Mesothelial cell of epicardium (in vitro differentiated cells): ENCODE measurements at places on chromosomes 7 and 10.

GRCh38 chr7:132045481-132045980, 489.1 kb upstream of the PODXL start:
- no peak for DNase-seq

DNA sequence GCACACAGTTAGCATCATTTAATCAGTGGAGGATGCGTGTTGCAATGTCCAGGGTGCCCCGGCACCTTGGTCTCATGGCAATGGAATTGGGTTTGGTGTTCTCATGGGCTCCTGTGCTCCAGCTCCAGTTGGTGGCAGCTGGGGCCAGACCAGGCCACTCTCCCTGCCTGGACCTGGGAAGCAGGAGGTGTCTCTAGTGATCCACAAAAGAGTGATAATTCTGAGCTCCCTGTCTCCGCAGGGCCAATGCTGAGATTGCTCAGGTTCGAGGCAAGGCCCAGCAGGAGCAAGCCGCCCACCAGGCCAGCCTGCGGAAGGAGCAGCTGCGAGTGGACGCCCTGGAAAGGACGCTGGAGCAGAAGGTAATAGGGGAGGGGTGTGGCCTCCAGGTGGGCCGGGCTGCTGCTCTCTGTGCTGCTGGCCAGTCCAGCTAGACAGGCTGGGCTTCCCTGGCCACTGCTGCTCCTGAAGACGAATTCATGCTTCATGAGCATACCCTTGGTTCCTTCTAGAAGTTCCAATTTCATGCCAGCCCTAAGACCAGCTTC, 21.7 kb upstream of the BTBD16 start:
- DNase-seq: no peak

DNA sequence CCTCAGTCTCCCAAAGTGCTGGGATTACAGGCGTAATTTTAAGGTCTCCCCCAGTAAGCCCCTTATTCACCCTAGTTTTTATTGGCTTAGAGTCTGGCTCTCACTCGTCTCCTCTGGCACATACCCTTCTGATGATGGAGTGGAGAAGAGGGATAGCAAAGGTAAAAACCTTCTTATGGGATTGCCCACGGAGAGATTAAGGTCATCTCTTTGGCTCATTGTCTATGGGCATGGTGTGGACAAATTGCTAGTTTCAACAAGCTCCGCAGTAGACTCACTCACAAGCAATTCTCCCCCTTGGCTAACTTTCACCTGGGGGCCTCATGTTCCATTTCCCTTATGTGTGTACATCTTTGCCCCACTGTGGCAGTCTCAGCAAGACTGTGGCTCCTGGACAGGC, 22.4 kb upstream of the TSGA13 start:
- no peak for DNase-seq

DNA sequence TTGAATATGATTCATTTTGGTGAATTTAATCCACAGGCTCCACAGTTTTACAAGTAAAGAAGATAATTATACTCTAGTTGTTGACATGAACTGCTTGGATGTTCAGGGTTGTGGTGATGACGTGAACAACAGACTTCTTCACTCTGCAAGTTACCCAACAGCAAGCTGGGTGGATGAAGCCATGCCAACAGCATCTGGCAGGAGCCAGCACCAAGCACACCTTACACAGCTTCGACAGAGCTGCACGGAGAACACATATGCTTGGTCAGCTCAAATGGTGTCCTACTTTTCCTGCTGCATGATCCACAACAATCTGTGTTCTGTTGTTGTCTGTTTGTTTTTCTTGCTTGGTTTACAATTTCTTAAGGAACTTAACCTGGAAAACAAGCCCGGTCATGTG, 9.8 kb downstream of the NOD1 start:
- no peak for DNase-seq

DNA sequence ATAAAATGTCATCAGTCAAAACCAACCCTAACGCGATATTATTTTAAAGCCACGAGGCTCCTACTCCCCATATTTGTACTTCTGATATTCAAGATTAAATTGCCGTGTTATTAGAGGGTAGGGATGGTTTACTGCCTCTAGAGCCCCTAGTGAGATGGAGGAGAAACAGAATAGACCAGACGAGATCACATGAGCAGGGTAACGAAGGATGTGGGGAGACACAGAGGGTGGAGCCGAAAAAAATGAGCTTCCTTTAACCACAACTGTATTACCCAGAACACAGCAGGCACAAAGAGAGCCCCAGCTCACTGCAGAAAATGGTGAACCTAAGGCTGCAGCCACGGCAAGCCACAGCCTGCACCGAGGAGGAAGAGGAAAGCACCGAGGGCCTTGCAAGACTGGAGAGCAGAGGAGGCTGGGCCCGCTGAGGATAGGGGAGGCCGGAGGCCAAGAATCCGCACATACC, 14.3 kb downstream of the ZC3HAV1 start:
- DNase-seq: no peak

DNA sequence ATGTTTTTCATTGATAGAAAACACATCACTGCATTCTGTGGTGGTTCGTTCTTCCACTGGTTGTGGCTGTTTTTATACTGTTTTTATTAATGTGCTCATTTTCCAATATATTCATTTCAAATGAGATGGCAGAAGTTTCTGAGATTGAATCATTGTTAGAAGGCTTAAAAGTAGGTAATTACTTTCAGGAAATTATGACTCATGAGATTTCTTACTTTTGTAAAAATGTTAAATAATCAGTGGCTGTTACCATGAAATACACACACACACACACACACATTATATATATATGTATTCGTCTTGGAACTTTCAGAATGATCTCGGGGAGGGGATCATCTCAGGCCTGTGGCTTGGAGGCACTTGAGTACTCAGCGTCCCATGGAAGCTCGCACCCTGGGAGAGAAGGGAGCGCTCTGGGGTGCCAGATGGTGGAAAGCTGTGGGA, 66.1 kb downstream of the ZMYND11 start:
- no peak for DNase-seq

- no peak for DNase-seq
These were observed 2.1 kb upstream of the CREM start for GRCh38 chr10:35124540-35124939.

GRCh38 chr7:101171442-101171837, 6.1 kb upstream of the VGF start:
- no peak for DNase-seq

GRCh38 chr7:73703757-73704639, 15.5 kb downstream of the STX1A start:
- DNase-seq: peak; percentile 55

- no peak for DNase-seq
These were observed 17.9 kb downstream of the ZNF316 start for GRCh38 chr7:6654842-6655610.

DNA sequence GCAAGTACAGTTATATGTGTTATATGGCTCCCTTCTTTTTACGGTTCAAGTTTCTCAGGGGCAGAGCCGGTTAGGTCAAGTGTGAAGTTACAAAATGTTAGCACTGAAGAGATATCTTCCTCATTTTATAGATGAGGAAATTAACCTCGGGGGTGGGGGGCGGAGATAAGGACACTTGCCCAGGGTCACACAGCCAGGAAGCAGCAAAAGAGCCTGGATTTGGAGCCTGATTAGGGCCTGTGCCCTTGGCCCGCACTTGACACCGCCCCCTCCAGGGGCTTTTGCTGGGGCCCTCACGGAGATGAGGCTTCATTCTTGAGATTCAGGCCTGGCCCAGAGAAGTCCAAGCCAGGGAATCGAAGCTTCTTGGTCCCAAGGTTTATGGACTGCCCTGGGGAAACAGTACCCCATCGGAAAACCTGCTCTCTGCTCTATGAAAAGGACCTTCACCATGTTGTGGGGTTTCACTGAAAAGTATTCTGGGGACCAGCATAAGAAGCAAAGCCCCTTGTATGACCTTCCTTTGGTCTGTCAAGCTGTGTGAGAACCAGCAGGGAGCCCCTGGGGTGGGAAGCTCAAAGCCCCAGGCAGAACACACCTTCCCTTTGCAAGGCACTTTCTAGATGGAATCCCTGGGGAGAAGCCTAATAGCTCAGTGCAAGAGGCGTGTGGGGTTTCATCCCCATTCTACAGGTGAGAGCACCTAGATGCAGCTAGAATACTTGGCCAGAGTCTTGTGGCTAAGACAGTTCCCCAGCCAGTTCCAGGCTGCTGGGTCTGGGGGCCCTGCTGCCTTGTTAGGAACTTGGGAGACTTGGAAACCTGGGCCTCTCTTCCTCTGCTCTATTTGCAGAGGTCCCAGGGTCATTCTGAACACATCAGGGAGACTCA, 21.9 kb downstream of the UNC5B start:
- no peak for DNase-seq

DNA sequence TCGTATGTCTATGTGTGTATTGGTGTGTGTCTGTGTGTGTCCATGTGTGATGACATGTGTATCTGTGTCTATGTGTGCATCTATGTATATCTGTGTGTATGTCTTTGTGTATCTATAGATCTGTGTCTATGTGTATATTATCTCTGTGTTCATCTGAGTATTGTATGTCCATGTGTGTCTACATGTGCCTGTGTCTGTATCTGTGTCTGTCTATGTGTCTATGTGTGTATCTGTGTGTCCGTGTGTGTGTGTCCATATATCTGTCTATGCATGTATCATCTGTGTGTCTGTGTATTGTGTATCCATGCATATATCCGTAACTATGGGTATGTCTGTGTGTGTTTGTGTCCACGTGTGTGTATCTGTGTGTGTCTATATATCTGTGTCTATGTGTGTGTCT, 2.7 kb upstream of the FAM20C start:
- DNase-seq: no peak

DNA sequence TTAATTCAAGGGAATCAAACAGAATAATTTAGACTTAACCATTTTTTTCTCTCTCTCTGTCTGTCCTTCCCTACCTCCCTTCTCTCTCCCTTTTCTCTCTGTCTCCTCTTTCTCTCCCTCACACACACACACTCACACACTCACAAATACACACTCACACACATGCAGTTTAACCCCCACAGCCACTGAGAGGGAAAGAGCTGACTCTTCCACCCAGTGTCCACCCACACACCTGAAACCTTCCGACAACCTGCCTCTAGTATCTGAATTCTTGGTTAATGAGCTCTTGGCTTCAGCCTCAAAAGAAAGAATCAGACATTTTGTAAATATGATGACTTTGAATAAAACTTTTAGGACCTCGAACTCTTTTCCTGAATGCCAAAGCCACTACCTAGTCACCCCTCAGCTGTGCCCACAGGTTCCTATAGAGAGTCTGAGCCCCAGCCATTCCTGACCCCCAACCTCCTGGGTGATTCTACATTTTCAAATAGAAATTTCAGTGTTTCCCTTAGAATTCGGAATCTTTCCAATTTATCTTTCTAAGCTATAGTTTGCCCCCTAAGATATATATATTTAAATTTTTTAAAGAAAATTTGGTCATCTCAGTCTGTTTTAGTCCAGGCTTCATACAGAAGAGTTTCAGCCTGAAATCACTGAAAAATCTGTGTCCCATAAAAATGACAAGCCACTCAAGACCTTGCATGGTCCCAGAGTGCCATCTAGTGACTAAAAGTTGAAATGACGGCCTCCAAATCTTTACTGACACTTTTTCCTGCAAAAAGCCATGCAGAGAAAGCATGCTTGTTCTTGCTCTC, 202.8 kb downstream of the IPMK start:
- no peak for DNase-seq

- DNase-seq: no peak
These were observed 19.7 kb downstream of the CHAT start for GRCh38 chr10:49633327-49634068.

- no peak for DNase-seq
These were observed 210.6 kb downstream of the ZNF365 start for GRCh38 chr10:62584731-62585130.

- no peak for DNase-seq
These were observed 3.2 kb upstream of the DUSP5 start for GRCh38 chr10:110494532-110494931.

DNA sequence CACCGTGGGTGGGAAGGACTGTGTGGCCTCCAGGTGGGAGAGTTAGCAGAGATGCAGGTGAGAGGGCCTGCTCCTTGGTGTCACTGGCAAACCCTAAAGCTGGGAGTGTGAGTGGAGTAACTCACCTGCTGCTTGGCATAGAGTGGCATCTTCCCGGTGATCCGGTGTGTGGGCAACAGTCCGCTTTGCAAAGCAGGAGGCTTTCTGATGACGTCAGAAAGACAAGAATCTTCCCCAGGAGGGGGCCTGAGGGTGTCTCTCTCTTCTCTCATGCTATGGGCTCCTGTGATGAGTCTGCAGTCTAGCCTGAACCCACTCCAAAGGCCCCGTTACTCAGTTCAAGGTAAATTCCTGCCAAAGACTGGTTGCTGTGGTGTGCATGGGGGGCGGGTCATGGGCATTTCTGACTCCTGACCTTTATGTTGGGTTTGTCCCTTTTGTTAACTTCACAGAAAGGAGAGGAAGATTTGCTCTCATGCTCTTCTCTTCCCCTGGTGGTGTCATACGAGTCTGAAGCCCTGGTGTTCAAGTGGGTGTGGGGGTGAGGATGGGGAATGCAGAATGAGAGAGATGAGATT, 187.9 kb downstream of the GATA3 start:
- DNase-seq: no peak

- DNase-seq: no peak
These were observed 69.7 kb downstream of the VCL start for GRCh38 chr10:74067373-74068352.

DNA sequence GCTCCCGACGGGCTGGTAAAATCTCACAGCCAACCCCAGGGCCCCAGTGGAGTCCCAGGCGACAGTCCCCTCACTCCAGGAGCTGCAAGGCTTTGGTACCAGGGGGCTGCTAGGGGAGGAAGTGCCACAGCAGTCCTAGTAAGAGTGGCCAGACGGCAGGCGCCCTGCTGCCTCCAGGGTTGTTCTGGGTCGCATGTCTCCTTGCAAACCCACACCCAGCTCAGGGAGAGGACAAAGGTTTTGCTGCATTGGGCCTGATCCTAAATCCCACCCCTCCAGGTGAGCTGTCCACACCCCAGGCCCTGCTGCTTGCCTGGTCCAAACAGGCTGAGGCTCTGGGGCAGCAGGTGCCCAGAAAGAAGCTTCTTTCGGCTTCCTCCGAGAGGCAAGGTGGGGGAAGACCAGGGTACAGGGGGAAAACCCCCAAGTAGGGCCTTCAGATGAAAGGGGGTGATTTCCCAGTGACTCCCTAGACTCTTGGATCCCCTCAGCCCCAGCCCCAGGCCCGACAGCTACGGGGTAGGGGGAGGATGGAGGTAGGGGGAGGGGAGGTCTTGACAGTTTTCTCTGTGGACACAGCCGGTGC, 4.2 kb upstream of the KCP start:
- DNase-seq: no peak

GRCh38 chr7:24907311-24907886, 72.6 kb downstream of the OSBPL3 start:
- no peak for DNase-seq
